Nephron progenitor cell (in vitro differentiated cells): ENCODE measurements at places on chromosomes 7 and 10.

DNA sequence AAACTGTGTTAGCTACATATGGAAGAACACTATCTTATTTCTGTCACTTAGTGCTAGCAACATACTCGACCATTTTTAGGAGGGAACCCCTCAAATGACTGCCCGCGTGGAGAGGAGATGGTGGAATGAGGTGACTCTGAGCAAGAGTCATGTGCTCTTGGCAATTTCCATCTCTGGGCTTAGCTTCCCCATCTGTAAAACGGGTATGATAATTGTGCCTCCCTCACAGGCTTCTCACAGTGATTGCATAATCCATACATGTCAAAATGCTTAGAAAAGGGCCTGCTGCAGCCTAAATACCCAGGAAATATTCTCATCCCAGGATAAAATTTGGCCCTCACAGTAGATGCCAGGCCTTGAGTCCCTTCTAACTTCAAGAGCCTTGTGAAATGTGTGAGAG is 86.6 kb downstream of the WDFY4 start:
- no peaks in the 10 kb centered on the region for H3K36me3 ChIP-seq
- DNase-seq = no peak
- peaks cover 9% of the 10 kb centered on the region for H3K27me3 ChIP-seq
- no peak overlapping the region for H3K4me3 ChIP-seq
- peaks cover 14% of the 10 kb centered on the region for H3K4me1 ChIP-seq

- H3K27ac ChIP-seq = no peak overlapping the region
- H3K4me3 ChIP-seq = no peak overlapping the region
- H3K36me3 ChIP-seq = no peaks in the 10 kb centered on the region
- no peak for DNase-seq
- H3K27me3 ChIP-seq = peaks cover 3% of the 10 kb centered on the region
These were observed 288.3 kb upstream of the MKLN1 start for GRCh38 chr7:131039355-131039762.

DNA sequence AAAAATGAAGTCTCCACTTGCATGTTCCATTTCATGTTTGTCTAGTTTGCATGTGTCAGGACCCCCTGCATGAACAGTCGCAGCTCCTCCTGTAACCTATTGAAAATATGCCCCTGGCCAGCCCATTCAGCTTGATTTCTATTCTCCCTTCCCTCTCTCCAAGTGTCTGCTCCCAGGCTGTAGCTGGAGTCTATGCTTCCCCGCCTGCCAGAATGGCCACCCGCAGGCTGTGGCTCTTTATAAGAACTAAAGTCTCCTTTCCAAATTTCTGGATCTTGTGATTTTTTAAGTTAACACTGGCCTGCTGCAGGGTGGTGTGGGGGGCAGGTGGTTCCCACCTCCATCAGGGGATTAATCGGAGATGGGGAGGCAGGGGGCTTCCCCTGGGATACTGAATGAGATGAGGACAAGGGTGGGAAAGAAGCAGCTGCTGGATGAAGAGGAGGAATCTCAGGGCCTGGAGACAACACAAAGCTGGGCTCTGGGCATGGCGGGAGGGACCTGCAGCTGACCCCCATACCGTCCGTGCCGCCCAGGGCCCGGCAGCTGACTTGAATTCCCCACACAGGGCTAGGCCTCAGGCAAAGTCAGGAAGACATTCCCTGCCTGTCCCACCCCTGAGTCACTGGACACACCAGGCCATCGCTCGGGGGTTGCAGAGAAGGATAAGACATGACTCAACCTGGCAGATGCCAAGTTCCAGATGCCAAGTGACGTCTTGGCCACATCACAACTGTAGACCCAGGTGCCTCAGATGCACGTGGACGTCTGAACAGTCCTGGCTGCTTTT is 399.5 kb upstream of the FOXK1 start:
- H3K4me3 ChIP-seq = no peak overlapping the region
- no peak overlapping the region for H3K27ac ChIP-seq
- no peaks in the 10 kb centered on the region for H3K36me3 ChIP-seq
- peaks cover 6% of the 10 kb centered on the region for H3K27me3 ChIP-seq

- peaks cover 12% of the 10 kb centered on the region for H3K4me1 ChIP-seq
- H3K36me3 ChIP-seq = no peaks in the 10 kb centered on the region
- H3K27ac ChIP-seq = no peak overlapping the region
These were observed 612.1 kb upstream of the MGMT start for GRCh38 chr10:128854963-128855362.

GRCh38 chr10:109504401-109504800 is 418.9 kb downstream of the XPNPEP1 start:
- no peak overlapping the region for H3K27ac ChIP-seq
- H3K4me3 ChIP-seq = no peak overlapping the region
- H3K4me1 ChIP-seq = no peaks in the 10 kb centered on the region
- H3K36me3 ChIP-seq = no peaks in the 10 kb centered on the region
- no peak for DNase-seq

DNA sequence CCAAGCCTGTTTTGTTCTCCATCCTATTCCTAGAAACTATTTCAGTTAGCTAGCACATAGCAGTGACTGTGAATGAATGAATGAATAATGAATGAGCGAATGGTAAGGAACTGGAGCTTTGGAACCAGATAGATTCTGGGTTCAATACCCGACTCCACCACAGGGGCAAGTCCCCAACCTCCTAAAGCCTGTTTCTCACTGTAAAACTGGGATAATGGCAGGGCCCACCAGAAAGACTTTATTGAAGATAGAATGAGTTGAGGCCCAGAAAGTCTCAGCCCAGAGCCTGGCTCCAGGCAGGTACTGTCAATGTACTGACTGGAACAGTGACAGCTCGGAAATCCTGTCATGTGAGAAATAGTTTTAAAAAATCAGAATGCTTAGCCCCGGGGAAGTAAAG is 1.1 kb upstream of the CDH23 start:
- peaks cover 12% of the 10 kb centered on the region for H3K4me1 ChIP-seq
- H3K27me3 ChIP-seq = peaks cover 83% of the 10 kb centered on the region
- H3K4me3 ChIP-seq = peak overlapping the region; percentile 18
- no peak for DNase-seq
- no peaks in the 10 kb centered on the region for H3K36me3 ChIP-seq

- peaks cover 21% of the 10 kb centered on the region for H3K27me3 ChIP-seq
- peak; percentile 52 for DNase-seq
- no peaks in the 10 kb centered on the region for H3K36me3 ChIP-seq
- H3K27ac ChIP-seq = no peak overlapping the region
These were observed 431.2 kb upstream of the IGFBP3 start for GRCh38 chr7:46352004-46352954.

DNA sequence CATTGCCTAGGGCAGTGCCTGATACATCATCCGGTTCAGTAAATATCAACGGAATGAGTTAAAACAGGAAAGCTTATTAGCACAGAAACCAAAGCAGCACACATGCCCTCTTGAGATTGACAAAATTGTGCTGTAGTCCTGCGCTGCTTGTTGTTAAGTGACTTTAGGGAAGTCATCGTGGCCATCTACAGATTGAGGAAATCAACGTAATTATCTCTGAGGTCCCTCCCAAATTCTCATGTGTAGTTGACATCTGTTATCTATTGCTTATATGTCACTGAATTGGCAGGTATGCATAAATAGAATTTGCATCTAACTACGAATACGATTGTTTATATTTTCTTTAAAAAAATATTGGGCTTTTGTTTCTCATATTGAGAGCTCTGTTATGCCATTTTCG is 3.5 kb upstream of the GNB2 start:
- H3K36me3 ChIP-seq = no peaks in the 10 kb centered on the region
- H3K4me1 ChIP-seq = no peaks in the 10 kb centered on the region
- DNase-seq = no peak
- H3K27me3 ChIP-seq = peaks cover 62% of the 10 kb centered on the region
- H3K27ac ChIP-seq = no peak overlapping the region
- no peak overlapping the region for H3K4me3 ChIP-seq

GRCh38 chr7:98619450-98620321 is 2.6 kb downstream of the NPTX2 start:
- H3K27ac ChIP-seq = no peak overlapping the region
- H3K36me3 ChIP-seq = no peaks in the 10 kb centered on the region
- H3K4me3 ChIP-seq = no peak overlapping the region

- no peak overlapping the region for H3K27ac ChIP-seq
- H3K4me1 ChIP-seq = peaks cover 8% of the 10 kb centered on the region
- no peaks in the 10 kb centered on the region for H3K27me3 ChIP-seq
These were observed 116.9 kb downstream of the NRBF2 start for GRCh38 chr10:63250032-63250431.

- no peak overlapping the region for H3K27ac ChIP-seq
- peak; percentile 22 for DNase-seq
- H3K27me3 ChIP-seq = peaks cover 100% of the 10 kb centered on the region
- peaks cover 52% of the 10 kb centered on the region for H3K4me1 ChIP-seq
These were observed 1.9 kb downstream of the DLX5 start for GRCh38 chr7:97022491-97023306.

DNA sequence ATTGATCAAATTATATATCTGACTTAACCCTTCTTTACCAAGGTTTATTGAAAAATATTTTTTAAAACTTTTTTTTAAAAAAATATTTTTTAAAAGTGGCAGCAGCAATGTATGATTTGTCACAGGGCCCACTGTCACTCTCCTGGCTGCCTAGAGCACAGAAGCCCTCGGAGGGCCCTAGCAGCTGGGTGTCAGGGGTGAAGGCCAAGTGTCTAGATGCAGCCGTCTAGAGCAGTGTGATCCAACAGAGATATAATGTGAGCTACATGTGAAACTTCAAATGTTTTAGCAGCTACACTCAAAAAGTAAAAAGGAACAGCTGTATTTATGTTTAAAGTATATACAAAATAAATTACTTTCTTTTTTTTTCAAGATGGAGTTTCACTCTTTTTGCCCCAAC is 112.7 kb downstream of the ARHGAP22 start:
- no peak for DNase-seq
- no peak overlapping the region for H3K27ac ChIP-seq
- H3K4me3 ChIP-seq = no peak overlapping the region
- H3K36me3 ChIP-seq = no peaks in the 10 kb centered on the region
- H3K27me3 ChIP-seq = peaks cover 16% of the 10 kb centered on the region
